ENCODE measurements at places on chromosomes 12 and 14.

DNA sequence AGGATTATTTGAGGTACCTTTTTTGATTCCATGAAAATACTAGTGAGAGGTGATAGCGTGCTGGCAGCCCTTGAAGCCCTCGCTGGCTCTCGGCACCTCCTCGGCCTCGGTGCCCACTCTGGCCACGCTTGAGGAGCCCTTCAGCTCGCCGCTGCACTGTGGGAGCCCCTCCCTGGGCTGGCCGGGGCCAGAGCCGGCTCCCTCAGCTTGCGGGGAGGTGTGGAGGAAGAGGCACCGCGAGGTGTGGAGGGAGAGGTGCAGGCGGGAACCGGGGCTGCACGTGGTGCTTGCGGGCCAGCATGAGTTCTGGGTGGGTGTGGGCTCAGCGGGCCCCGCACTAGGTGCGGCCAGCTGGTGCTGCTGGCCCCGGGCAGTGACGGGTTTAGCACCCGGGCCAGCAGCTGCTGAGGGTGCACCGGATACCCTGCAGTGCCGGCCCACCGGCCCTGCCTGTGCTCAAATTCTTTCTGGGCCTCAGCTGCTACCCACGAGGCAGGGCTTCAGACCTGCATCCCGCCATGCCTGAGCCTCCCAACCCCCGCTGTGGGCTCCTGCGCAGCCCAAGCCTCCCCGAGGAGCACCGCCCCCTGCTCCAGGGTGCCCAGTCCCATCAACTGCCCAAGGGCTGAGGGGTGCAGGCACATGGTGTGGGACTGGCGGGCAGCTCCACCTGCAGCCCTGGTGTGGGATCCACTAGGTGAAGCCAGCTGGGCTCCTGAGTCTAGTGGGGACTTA is 7.4 kb downstream of the MOK start:
- DNase-seq: no peak

- no peak for DNase-seq
These were observed 50.9 kb downstream of the RFLNA start for GRCh38 chr12:124345795-124346194.

DNA sequence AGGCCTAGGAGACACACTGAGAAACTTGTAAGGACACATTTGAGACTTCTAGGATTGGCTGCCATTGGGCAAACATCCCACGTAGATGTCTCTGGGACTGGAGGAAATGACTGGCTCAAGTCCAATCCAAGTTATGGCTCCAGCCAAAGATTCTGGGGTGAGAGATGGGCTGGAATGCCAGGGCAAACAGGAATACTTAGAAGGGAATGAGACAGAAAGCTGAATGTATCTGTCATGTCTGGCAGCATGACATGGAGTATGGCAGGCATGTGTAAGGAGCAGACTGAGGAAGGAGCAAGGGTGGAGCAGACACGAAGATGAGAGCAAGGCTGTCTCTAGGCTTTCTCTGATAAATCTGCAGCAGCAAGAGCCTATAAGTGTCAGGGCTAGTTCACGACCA is 209.2 kb downstream of the PHLDA1 start:
- DNase-seq: no peak

- DNase-seq: no peak
These were observed 1.7 kb downstream of the RDH16 start for GRCh38 chr12:56955631-56956256.

GRCh38 chr14:100394886-100395672 is 71.9 kb downstream of the SLC25A47 start:
- no peak for DNase-seq

DNA sequence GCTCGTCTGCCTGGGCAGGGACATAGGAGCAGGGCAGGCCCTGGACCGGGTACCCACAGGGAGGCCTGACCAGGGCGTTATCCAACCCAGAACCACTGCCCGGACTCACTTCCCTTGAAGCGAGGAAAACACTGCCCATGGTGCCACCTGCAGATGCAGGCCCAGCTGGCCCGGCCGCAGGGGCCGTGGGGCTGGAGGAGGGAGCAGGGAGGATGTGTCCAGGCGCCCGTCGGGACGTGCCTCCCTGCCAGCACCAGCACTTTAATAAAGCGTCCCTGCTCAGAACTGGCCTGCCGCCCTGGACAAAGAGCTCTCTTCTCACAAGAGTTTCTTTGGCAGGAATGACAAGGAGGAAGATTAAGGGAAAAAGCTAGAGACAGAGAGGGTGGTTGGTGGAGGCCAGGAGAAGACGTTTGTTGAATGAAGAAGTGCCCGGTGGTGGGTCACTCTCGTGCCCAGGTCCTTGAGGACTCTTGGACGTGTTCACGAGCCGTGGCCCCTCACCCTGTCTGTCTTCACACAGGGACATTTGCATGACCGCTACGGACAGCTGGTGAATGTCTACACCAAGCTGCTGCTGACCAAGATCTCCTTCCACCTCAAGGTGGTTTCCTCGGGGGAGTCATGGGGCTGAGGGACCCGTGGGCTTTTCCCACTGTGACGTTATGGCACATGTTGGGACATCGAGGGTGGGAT is 14.2 kb downstream of the HIP1R start:
- no peak for DNase-seq

DNA sequence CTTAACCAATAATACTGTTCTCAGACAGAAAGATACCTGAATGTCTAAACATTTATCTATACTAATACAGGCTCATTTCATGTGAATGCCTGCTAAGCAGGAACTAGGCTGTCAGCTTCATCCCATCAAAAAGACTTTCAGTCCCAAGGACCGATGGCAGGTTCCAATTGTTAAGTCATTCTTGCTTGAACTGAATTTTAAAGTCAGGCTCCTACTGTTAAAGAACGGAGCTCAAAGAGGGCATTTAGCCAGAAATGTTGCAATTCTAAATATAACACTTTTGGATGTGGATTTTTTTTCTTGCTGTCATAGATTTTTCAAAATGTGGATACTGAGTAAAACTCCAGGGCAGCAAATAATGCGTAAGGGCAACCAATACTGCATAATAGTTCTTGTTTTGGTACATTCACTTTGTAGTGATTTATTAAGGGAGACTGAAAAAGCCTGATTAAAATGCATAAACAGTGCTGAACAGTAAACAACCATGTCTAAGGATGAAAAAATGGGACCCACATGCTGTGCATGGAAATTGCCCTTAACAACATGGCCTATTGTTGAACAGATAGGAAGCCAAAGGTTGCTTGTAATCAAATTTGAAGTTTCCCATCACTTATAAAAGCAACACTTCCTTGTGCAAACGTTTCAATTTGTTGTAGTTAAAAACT is 38.6 kb upstream of the DBX2 start:
- DNase-seq: no peak
